ENCODE measurements at places on chromosomes 7 and 10.

DNA sequence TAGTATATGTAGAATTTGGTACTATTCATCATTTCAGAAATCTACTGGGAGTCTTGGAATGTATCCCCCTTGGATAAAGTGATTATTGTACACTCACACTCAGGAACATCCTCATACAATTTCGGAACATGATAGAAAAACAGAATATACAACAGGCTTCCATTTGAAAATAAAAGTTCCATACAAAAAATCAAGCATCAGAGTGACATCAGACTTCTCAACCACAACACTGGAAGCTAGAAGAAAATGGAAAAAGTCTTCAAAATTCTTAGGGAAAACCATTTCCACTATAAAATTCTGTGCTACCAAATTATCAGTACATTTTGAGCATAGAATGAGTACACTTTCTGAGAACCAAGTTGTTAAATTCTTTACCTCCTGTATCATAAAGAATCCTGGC is 8.8 kb downstream of the LYZL1 start:
- no peak overlapping the region for H3K27ac ChIP-seq
- no peaks in the 10 kb centered on the region for H3K27me3 ChIP-seq
- no peaks in the 10 kb centered on the region for H3K4me1 ChIP-seq
- DNase-seq: no peak
- no peaks in the 10 kb centered on the region for H3K36me3 ChIP-seq

DNA sequence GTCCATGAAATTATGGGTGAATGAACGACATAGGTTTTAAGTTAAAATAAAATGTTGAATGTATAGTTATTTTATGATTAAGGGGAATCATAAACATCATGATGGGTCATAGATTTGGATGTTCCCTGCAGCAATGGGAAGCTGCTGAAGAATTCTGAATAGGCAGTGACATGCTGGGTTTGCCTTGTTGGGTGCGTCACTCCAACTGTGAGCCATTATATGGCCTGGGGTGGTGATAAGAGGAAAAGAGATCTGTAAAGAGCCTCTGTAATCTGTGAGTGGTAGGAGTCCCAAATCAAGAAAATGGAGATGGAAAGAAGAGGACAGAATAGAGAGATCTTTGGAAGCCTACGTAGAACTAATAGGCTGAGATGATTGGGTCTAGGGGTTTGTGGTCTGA is 58.1 kb upstream of the GPR26 start:
- no peaks in the 10 kb centered on the region for H3K36me3 ChIP-seq
- no peak overlapping the region for H3K4me3 ChIP-seq
- H3K27ac ChIP-seq: no peak overlapping the region
- DNase-seq: no peak

DNA sequence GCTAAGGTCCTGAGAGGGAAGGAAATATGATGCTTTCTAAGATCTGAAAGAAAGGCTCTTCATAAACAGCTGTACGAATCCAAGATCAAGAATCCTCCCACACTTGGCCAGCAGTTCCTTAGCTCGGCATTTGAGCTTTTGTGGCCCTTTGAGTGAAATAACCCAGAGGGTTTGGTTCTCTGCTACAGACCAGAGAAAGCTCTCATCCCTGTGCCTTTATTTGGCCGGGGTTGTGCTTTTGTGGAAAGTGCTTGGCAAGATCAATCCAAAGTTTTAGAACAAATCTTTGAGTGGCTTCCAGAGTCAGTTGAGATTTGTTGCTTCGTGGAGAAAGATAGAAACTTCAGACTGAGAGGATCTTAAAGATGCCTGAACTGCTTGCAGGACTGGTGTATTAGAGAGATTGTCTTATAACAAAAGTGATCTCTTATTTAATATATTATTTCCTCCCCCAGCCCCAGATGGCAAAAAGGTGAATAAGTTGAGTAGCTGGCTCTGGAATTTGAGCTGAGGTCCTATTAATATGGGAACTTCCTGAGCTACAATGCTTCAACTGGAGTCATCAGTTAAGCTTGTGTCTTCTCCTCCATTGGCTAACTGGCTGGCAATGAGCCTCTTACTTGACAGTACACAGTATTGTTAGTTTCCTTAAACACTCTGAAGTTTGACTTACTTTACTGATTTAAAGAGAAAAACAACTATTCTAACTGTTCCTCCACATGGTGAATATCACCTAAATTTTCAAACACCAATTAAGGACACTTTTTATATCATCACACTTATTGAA is 687.3 kb downstream of the MAGI2 start:
- no peak for DNase-seq
- peaks cover 7% of the 10 kb centered on the region for H3K4me1 ChIP-seq
- H3K36me3 ChIP-seq: no peaks in the 10 kb centered on the region
- no peak overlapping the region for H3K27ac ChIP-seq
- no peaks in the 10 kb centered on the region for H3K27me3 ChIP-seq

- peak overlapping the region; percentile 33 for H3K4me3 ChIP-seq
- H3K36me3 ChIP-seq: no peaks in the 10 kb centered on the region
- DNase-seq: peak; percentile 47
- no peaks in the 10 kb centered on the region for H3K27me3 ChIP-seq
- peaks cover 26% of the 10 kb centered on the region for H3K4me1 ChIP-seq
These were observed 16.7 kb upstream of the SUN1 start for GRCh38 chr7:815284-816216.

DNA sequence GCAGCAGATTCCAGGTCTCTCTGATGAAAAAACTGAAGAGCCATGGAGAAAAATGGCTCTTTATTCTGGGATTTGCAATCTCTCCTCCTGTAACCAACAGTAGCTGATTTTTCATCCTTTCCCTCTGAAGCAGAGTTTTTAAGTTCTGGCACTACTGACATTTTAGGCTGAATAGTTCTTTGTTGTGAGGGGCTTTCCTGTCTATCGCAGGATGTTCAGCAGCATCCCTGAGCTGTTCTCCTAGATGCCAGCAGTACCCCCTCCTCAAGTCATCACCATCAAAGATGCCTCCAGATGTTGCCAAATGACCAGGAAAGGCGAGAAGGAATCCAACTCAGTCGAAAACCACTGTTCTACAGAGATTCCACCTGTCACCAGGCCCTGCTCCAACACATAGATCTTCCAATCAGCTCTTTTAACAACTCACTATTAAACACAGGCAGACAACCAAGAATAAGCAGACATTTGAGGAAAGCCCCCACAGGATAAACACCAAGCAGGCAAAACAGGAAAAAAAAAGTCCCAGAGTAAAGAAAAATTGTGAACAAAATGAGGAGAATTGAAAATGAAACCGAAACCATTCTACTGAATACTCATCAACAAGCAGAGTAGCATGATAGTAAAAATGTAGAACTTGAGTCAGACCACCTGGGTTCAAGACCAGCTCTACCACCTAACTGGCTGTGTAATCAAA is 124.8 kb downstream of the MPP7 start:
- H3K27ac ChIP-seq: peak overlapping the region; percentile 12
- no peak overlapping the region for H3K4me3 ChIP-seq
- no peaks in the 10 kb centered on the region for H3K36me3 ChIP-seq
- peak; percentile 24 for DNase-seq
- peaks cover 7% of the 10 kb centered on the region for H3K4me1 ChIP-seq

DNA sequence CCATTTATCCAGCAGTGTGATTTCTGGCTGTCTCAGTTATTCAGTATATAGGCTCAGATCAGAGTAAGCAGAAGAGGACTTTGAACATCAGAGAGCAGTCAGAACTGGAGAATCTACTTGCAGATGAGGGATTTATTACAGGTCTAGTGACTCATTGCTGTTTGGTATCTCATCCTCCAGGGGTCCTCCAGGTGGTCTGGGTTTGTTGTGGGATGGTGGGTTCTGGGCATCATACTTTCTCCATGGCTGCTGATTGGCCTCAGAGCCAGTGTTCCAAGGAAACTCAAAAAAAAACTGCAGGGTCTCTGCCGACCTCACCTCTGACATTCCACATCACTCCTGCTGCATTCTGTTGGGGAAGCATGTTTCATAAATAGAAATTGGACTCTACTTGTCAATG is 214.8 kb downstream of the CNTNAP2 start:
- no peak overlapping the region for H3K4me3 ChIP-seq
- no peaks in the 10 kb centered on the region for H3K4me1 ChIP-seq
- no peaks in the 10 kb centered on the region for H3K36me3 ChIP-seq
- DNase-seq: no peak
- H3K27me3 ChIP-seq: no peaks in the 10 kb centered on the region

GRCh38 chr7:84058311-84059076 is 136.1 kb downstream of the SEMA3A start:
- H3K27me3 ChIP-seq: no peaks in the 10 kb centered on the region
- no peak overlapping the region for H3K4me3 ChIP-seq
- no peaks in the 10 kb centered on the region for H3K36me3 ChIP-seq
- no peaks in the 10 kb centered on the region for H3K4me1 ChIP-seq
- no peak overlapping the region for H3K27ac ChIP-seq

DNA sequence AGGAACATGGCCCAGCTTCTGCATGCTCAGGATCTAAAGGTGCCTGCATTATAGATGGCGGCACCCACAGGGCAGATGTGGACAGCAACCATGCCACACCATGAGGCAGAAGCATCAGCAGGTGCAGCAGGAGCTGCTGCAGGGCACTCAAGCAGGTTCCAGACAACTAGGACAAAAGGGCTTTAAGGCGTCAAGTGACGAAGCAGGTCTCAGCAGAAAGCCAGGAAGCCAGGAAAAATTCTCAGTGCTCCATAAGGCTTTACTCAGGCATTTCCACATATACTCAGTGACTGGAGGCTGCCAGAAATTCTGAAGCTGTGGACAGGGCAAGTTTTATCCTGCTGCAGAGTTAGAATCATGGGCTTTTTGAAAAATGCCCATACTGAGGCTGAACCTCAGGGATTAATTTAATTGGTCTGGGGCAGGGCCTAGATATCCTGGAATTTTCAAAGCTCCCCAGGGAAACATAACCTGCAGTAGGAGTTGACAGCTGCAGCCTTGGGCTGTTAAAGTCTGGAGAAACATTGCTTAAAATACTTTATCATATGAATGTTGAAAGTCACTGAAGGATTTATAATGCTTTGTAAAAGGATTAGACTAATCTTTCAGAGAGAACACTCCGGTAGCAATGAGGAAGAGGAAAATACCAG is 68.1 kb upstream of the RNF148 start:
- no peaks in the 10 kb centered on the region for H3K36me3 ChIP-seq
- no peaks in the 10 kb centered on the region for H3K4me1 ChIP-seq
- H3K27ac ChIP-seq: no peak overlapping the region
- H3K27me3 ChIP-seq: no peaks in the 10 kb centered on the region
- DNase-seq: no peak

GRCh38 chr7:73487486-73487885 is 34.6 kb downstream of the BAZ1B start:
- no peak for DNase-seq
- no peaks in the 10 kb centered on the region for H3K4me1 ChIP-seq
- peaks cover 5% of the 10 kb centered on the region for H3K36me3 ChIP-seq
- no peaks in the 10 kb centered on the region for H3K27me3 ChIP-seq
- no peak overlapping the region for H3K4me3 ChIP-seq
- H3K27ac ChIP-seq: no peak overlapping the region
